ENCODE measurements at places on chromosomes 2 and 18.

- no peak for DNase-seq
These were observed 164.4 kb downstream of the TSN start for GRCh38 chr2:121919803-121920202.

DNA sequence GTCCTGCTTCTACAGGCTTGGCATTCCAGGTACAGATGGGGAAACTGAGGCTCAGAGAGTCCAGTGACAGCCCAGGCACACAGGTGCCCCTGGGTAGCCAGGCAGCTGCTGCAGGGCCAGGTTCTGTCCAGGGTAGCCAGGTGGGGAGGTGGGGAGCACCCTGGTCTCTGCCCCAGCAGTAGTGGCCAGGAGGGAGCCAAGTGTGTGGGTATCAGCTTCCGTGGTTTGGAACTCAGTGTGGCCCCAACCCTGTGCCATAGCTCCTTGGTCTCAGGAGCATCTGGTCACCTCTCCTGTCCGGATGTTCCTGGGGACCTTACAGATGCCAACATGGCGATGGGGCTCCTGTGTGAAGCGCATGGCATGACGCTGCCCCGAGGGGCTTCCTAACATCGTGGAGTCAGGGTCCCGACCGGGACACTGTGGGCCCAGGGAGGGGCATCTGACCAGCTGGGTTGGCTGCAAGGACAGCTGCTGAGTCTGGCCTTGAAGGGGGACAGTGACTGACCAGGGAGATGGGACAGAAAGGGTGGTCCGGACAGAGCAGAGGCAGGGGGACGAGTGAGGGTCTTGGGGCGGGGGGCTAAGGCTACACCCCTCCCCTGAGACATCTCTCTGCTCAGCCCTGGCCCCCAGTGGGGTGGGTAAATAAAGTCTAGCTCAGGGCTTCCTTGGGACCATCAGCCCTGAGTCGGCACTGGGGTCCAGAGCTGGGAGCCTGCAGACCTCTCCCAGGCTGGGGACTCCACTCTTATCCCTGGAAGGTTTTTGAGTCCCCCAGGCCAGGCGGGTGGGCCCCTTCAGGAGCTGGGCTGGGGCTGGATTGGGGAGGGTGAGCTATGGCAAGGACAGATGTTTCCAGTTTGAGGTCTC, 76.0 kb upstream of the SMAD7 start:
- DNase-seq = no peak

DNA sequence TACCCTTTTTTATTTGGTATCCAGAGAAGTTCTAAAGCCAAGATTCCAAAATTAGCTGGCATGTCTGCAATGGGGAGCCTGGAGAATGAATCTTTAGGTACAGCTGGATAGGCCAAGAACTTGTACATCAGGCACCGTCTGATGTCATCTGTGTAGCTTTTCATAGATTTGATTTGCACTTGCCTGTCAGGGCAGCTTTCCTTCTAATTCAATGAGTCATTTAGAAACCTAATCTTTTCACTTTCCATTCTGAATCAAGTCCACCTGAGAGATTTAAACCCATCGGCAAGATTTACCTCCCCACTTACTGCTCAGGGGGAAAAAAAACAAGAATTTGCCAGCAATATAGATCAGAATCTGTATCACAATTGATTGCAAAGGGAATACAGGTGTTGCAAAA, 60.9 kb upstream of the ACAA2 start:
- DNase-seq = no peak

GRCh38 chr18:74388227-74388626, 68.9 kb downstream of the DIPK1C start:
- DNase-seq = no peak

GRCh38 chr2:99260184-99260583, 4.7 kb upstream of the LYG2 start:
- DNase-seq = no peak

- no peak for DNase-seq
These were observed 55.9 kb downstream of the ACVR1 start for GRCh38 chr2:157820193-157820592.

GRCh38 chr2:66714610-66715009, 279.7 kb downstream of the MEIS1 start:
- no peak for DNase-seq

DNA sequence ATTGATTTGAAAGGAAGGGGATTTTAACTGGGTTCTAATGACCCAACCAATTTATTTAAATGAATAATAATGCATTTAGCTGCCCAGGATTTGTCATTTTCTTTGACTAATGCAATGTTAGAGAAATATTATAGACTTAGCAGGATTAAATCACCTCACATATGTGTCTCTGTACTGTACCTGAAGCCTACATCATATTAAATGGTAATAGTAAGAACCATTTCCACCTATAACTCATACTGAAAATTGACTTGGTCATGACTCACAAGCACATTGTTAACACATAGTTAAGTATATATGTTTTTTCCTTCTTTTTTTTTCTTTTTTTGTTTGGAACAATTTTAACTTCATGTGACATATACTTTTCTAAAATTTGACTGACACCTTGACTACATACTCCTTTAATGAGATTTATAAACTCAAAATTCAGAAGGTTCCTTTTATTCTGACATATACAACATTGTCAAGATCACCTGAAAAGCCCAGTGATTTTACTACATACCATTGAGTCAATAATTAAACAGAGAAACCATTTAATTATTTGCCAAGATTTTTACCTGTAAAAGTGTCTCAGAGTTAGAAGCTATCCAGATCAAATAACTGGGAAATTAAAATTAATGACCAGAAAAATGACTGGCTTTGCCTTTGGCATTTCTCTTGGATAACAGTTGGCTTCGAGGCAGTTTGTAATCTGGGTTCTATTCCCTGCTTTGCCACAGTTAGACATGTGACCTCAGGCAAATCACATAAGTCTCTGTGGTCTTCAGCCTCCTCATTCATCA, 58.8 kb upstream of the CDC42EP3 start:
- no peak for DNase-seq

GRCh38 chr2:226118471-226119429, 680.9 kb downstream of the IRS1 start:
- no peak for DNase-seq

DNA sequence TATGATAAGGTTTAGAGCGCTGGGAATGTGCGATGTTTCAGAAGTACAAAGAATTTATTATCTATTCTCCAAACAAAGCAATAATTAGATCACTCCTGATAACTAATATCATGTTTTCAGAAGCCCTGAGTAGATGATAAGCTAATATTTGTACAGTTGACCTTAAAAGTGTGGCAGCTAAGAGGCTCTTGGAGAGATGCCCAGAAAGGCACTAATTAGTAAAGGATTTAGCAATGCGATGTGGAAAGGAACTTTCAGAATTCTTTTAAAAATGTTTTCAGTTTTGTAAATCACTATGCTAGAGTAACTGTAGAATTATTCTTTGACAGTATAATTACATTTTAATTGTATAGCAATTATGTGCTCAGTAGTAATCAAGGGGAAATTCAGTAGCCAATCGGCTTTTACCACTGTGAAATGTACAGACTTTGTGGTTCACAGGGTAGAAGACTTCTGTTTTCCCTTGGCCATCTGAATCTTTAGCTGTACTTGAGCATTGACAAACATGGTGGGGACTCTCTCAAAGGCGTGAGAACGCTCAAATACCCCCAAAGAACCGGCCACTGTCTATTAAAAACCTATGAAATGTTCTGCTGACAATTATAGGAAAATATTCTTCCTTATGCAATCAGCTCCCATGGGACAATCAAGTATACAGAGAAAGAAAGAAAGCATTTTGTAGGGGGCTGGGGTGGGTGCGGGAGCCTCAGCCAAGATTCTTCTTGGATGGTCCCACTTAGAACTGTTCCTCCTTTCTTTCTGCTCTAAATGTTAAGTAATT, 262.8 kb upstream of the AGAP1 start:
- DNase-seq = no peak

DNA sequence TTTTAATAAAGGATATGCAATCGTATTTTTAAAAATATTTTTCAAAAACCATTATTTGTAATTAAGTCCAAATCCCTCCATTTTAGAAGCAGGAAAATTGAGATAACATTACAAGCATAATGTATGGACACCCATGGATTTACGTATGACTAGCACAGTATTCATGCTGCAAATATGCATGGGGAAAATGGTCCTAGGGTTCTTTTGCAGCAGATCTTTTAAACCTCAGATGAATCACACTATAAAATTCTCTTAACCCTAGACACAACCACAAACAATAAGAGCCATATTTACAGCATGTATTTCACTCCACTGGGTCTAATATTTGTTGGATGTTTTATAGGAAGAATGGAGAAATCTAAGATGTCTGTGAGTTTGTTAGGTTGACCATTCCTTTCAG, 453.4 kb downstream of the TGIF1 start:
- no peak for DNase-seq

GRCh38 chr2:212147921-212148513, 390.6 kb downstream of the ERBB4 start:
- DNase-seq = no peak

- no peak for DNase-seq
These were observed 233.2 kb upstream of the SMAD7 start for GRCh38 chr18:49183921-49184320.

GRCh38 chr2:225994748-225995405, 595.4 kb downstream of the NYAP2 start:
- no peak for DNase-seq

DNA sequence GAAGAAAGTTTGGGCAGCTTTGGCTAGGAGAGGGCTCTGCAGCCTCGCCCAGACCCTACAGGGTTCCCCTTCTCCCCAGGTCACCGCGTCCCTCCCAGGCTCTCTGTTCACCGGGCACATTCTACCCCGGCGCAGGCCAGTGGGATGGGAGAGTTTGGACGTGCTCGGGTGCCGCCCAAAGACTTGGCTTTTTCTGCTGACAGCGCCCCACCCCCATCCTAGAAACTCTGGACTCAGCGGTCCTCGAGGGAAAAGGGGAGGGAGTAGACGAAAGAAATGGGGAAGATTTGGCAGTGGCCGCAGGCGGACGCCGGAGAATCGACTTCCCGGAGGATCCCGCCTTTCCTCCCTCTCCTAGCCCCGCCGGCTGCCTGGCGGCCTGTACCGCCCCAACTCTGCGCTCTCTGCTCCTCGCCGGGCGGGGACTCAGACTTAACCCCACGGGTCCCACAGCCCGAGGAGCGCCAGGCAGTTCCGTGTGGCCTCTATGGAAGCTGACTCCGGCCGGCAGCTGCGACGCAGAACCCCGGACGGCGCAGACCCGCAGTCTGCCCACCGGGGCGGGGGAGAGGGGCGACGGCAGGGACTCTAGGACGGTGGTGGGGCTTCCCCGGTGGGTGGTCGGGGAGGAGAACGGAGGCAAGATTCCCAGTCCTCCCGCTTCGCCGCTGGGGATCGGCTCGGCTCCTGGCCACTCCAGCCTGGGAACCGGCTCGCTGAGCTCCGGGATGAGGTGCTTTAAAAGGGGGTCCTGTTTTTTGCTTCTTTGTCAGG, 863 bp upstream of the SIX2 start:
- no peak for DNase-seq

- no peak for DNase-seq
These were observed 104.7 kb upstream of the CD302 start for GRCh38 chr2:159902722-159903121.

DNA sequence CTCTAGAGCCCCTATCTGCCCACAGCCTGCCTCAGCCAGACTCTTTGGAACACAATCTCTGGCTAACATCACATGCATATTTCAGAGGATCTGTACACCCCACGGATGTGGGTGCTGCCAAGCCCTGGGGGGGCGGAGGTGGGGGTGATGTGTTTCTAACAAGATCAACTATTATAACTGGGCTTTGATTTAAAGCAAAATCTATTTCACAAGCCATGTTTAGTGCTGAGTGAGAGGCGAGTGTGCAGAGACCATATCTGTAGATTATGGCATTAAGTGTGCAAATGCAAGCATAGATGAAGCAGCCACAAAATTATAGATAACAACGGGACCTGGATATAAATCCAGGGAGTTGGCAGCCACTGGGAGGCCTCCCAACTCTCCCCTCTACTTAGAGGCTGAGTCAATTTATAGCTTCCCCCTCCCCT, 135.8 kb upstream of the SMAD2 start:
- DNase-seq = no peak

DNA sequence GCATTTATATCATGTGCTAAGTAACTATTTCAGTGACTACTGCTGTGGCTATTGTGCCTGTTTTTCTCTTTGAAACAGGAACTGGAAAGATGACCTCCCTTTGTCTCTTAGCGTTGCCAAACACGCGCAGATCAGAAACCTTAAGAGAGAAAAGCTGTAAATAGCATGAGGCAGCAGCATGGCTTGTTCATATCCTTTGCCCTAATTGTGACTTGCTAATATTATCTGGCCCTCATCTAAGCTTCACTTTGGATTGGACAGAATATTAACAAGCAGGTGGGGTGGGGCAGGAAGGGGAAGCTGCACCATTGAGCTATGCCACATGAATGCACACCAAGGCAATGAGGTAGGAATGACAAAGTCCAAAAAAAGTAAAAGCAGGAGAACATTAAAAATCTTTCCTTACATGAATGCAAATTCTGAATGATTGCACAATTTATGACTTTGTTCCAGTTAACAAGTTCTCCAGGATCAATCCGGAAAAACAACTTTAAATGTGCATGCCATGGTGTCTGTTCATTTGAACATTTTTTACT, 128.4 kb downstream of the IRS1 start:
- DNase-seq = no peak

DNA sequence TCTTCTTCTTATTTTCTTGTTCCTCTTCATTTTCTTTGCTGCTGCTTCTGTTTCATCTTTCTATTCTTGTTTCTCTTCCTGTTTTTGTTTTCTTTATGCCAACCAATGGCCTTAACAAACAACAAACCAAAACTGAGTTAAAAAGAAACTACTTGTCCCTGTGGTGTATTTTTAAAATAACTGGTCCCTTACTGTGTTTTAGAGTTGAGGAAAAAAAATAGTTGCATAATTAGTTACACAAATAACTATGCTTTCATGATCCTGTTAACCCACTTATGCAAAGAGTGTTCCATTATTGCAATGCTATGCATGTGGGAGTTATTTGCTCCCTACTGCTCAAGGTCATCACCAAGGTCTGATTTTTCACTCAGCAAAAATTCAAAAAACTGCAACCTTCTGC, 39.5 kb upstream of the IMP4 start:
- no peak for DNase-seq

DNA sequence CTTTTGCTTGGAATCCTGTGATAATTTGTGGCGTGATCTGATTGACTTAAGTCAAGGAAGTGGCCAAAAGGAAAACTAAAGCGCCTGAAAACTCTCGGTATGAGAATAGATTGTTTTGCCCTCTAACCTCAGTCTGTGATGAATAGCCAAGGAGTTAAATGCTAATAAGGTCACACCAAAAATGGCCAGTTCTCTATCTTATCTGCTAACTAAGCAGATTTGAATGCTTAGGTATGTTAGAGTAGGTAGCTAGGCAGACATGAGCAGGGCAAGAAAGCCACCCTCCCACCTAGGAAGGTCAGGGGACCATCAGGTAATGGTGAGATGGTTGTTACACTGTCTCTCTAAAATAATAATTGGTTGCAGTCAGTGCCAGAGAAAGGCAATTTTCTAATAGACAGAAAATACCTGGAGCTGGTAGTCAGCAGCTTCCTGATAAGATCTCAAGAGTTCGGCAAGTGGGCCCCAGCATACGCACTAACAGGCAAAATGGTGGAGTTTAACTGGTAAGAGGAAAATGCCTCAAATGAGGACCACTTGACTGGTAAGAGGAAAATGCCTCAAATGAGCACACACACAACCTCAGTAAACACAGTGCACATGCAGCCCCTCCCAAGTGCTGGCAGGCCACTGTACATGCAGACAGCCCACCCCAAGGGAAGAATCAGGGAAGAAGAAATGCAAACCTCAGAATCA, 468.4 kb downstream of the MBD2 start:
- no peak for DNase-seq

- no peak for DNase-seq
These were observed 65.8 kb downstream of the CCDC138 start for GRCh38 chr2:108852375-108852774.

Measured in CD4-positive, alpha-beta T cell treated with Interferon gamma for 1 hour (primary cell).